ENCODE measurements at places on chromosomes 1 and 21. TPM values are rescaled to one million over a fixed set of nuclear protein-coding genes. Genes with fewer than 3 reads are reported as not detected.

- no peak for DNase-seq
These were observed 94.6 kb downstream of the EIF4G3 start for GRCh38 chr1:21082073-21082472.

DNA sequence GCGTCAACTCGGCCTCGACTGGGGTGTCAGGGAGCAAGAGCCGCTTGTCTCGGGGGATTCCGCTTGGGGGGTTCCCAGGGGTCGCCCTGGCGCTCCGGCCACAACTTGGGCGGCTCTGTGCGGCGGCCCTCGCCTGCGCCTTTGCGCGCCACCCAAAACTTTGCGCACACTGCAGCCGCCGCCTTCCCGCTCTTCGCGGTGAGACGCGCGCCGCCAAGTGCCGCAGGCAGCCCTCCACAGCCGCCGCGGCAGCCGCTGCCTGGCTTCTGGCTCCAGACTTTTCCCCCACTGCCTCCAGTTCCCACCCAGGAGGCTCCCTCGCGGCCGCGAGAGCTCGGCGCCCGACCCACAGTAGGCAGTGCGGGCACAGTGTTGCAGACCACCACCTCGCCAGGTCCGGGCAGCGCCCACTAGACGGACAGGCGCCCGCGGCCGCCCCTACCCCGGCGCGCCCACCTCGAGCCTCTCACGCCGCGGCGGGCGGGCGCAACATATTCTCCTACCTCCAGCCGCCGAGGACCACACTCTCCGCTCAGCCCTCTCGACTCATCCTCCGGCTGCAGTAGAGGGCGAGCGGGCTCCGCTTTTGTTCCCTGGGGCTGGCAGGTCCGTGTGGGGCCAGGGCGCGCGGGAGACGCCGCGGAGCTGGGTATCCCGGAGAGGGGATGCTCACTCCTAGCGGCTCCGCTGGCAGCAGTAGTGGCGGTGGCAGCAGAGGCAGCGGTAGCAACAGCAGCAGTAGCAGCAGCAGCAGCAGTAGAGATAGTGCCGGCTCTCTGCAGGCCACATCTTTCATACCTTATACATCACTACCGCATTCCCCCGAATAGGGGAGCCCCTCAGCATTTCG, 296.6 kb downstream of the OMA1 start:
- peak; percentile 53 for DNase-seq

DNA sequence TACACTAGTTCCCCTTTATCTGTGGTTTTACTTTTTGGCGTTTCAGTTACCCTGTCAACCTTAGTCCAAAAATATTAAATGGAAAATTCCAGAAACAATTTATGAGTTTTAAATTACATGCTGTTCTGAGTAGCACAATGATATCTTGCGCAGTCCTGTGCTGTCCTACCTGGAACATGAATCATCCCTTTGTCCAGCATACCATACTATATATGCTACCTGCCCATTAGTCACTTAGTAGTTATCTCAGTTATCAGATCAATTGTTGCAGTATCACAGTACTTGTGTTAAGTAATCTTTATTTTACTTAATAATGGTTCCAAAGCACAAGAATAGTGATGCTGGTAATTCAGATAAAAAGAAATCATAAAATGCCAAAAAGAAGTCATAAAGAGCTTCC, 52.7 kb downstream of the AGBL4 start:
- DNase-seq: no peak

GRCh38 chr21:35399002-35399530, 350.0 kb upstream of the RUNX1 start:
- no peak for DNase-seq

DNA sequence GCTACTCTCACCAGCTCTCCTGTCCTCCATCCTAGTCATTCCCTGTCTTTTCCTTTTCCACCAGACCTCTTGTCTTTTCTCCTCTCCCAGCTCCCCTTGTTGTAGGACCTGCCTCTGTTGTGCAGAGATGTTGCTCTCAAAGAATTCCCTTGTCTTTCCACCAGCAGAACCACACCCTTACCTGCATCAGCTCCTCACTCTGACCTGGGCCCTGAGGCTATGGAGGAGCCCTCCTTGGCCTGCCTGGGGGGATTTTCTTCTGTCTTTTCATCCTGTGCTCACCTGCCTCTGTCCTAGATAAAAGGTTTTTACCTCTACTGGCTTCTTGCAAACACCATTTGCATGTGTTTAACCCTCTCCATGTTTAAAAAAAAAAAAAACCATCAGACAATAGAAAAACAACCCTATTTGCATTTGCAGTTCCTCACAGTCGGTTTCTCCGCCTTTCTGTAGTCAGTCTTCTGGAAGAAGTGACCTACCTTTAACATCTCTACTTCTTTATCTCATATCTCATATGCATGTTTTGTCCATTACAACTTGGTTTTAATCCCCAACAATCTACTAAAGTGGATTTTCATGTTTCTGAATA, 12.1 kb downstream of the FCRL5 start:
- no peak for DNase-seq

Gene LIN28A
- 0.86 TPM for total RNA-seq

Gene NR5A2
- 0.23 TPM for total RNA-seq

Gene HSD3B1
- not detected for total RNA-seq

Gene PTPRC
- total RNA-seq: not detected

Gene CAPZA1
- 322 TPM for total RNA-seq

Measured in Daoy (cell line).